ENCODE measurements at places on chromosomes 5 and 9. TPM values are rescaled to one million over a fixed set of nuclear protein-coding genes. Genes with fewer than 3 reads are reported as not detected.
A peak's percentile ranks its signal among the peaks of the same experiment; 100 is the strongest.

GRCh38 chr5:114054594-114054993 lies 307.3 kb upstream of the KCNN2 start:
- no peak for DNase-seq

- DNase-seq, result no peak
These were observed 2.0 kb upstream of the PCDH12 start for GRCh38 chr5:141960018-141960417.

PHYHD1 gene
- total RNA-seq, result 21.4 TPM

NEUROG1 gene
- total RNA-seq, result not detected

DNA sequence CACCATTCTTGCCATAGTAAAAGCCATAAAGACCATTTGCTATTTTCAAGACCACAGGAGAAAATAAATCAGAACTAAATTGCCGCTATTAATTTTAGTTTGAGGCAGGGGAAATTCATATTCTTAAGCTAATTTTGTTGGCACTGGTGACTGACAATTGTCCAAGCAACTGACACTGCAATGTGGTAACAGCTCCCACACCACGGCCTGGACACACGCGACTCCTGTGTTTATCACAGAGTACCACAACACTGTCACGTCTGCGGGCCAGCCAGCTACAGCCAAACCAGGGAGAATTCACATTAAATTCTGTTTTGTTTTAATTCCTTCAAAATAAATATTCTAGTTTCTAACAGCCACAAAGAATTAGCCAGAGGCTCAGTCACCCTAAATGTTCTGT lies 481.9 kb downstream of the CTNND2 start:
- no peak for DNase-seq

GRCh38 chr5:16505140-16505891 lies 39.7 kb upstream of the ZNF622 start:
- no peak for DNase-seq

GRCh38 chr5:169615561-169615960 lies 21.5 kb upstream of the DOCK2 start:
- no peak for DNase-seq

DNA sequence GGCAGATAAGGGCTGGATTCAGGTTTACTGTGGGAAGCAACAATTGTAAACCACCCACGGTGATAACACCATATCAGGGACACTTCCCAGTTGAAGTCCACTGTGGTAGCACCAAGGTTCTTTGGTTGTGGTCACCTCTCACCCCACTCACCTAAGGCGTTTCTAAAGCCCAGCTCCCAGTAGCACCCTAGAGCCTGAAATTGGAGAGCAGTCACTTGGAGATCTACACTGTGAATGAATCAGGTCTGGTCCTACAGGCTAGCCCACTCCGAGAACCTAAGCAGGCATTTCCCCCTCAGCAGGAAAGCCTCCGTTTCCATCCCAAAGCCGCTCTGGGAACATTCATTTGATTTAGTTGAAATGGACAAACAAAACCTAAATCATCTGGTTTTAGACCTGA lies 191.3 kb downstream of the TTC39B start:
- DNase-seq, result no peak

- peak; percentile 10 for DNase-seq
These were observed 54.4 kb downstream of the ADAMTS2 start for GRCh38 chr5:179290681-179291540.

DNA sequence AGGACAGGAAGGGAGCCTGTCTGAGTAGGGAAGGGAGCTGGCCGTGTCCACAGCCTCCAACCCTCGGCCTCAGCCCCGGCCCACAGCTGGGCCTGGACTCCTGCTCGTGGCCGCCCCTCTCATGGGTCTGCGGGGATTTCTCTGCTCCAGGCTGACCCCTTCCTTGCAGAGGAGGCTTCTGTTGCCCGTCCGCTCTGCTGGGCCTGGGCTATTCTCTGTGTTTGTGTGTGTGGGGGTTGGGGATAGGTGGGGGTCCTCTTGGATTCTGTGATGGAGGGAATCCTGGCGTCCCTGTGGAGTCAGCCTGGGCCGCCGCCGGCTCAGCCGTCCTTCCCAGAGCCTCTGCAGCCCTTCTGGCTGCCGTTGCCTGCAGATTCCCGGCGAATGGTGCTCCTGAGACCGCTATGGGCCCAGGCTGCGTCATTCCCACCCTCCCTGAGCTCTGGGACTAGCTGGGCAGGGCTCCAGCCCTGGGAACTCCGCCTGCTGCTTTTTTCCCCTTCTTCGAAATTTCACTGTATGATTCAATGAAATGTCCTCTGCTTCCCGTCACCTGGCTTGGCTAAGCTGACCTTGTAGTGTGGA lies 64.2 kb downstream of the FGF18 start:
- peak; percentile 87 for DNase-seq

All from left cardiac atrium (tissue), 4 donors.